EL (cell line): ENCODE measurements at places on chromosomes 6 and 20.

- DNase-seq: no peak
These were observed 18.1 kb downstream of the KLHL32 start for GRCh38 chr6:96942676-96943075.

- peak; percentile 35 for DNase-seq
These were observed 19.5 kb upstream of the IER3 start for GRCh38 chr6:30763618-30764489.

DNA sequence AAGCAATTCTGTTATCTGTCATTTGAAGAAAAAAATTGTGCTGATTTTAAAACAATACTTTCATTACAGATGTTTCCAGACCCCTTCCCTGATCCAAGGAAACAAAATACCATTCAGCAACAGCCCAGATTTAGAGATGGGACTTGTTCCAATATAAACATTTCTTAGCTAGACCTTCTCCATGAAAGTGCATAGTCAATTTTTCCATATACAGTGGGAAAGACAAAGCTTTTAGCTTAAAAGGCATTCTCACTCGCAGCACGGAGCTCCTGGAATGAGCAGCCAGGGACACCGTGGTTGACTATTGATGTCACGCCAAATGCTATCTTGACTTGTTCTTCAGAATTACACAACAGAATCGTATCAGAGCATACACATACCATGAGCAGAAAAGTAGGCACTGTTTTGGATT lies 21.5 kb downstream of the LAMA4 start:
- peak; percentile 59 for DNase-seq

- no peak for DNase-seq
These were observed 84.2 kb downstream of the RNF144B start for GRCh38 chr6:18471232-18471964.

DNA sequence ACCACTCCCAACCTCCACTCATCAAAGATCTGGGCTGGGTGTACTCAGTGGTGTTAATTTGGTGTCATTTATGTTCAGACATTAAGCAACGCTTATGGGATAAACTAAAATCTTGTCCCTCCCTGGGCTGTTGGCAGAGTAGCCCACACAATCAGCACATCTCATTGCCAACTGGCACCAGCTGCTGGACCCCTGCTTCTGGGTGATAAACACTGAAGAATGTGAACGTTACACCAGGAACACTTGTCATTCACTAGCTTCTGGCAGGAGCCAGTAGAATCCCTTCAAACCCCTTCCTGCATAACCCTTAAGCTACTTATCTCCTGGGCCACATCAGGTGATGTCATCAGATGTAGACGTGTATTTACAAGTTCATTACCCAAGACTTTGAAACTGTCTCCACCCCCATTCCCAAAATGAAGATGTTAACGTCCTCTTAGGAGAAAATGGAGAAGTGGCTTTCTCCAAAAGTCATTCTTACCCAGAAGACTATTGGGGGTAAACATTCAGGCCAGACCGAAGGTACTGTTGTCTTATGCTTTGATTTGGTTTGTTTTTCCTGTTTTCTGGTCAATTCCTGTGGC lies 107.8 kb upstream of the CD93 start:
- no peak for DNase-seq

DNA sequence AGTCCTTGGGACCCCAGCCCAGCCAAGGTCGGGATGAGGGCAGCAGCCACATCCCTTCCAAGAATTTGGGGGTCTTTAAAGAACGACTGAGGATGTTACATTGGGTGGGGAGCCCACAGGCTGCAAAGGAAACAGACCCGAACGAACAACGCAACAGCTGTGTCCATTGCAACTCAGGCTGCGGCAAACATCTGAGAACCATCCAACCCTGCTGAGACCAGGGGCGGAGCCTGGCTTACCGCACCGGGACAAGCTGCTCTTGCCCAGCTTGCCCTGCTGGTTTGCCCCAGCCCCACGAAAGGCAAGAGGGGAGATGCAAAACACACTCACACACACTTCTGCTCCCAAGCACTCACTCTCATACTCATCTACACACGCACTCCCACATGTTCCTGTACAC lies 21.5 kb upstream of the TAF4 start:
- no peak for DNase-seq

GRCh38 chr20:50464026-50464724 lies 46.0 kb upstream of the PTPN1 start:
- DNase-seq: peak; percentile 64

- DNase-seq: no peak
These were observed 217.2 kb downstream of the BCAS1 start for GRCh38 chr20:53853111-53853713.

DNA sequence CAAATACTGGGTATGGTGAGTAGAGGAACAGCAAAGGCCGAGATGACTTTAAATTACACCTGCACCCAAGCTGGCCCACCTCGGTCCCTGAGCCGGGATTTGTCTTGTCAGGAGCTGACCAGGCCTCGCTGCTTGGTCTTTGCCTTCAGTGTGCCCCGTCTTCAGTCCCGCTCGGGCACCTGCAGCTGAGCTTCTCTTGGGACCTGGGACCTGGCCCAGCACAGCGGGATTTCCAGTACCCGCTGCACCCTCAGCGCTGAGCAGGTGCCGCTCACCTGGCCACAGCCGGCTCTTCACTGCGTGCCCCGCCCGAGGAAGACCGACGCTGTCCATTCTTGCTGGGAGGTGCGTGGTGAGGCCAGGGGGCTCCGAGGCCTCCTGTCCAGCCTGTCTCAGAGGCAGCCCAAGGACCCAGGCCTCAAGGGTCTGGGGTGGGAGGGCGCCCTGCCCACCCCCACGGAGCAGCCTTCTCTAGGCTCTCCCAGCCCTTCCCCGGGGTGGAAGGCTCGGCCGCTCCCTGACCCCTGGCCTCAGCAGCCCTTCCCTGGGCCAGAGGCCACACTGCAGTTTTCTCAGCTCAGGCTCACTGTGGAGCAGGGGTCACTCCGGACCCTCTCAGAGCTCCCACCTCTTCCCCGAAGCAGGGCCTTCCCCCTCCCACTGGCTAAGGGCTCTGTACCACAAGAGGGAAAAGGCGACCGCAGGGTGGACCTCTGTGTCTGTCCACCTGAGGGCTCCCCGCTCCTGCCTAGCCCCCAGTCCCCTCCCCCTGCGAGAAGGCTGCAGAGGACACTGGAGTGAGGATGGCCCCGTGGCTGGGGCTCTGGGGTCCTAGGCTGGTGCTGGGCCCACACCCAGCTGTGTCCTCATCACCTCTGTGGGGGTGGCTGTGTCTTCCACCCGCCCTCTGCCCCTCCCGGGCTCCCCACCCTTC lies 119.3 kb downstream of the RNASET2 start:
- no peak for DNase-seq

DNA sequence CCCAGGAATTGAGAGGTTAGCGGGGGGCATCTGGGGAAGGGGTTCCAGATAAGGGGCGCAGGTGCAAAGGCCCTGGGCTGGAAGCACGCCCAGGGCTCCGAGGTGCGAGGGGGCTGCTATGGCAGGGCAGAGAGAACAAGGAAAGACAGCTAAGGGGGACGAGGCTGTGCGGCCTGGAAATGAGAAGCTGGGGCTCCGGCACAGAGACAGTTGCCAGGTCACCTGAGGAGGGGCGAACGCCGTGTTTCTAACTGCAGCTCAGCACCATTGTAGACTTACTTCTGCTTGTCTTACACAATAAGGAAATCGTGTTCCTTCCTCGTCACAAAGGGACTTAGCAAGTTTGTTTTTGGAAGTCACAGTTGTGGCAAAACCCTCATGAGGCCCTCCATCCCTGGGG lies 68.9 kb upstream of the TBXT start:
- no peak for DNase-seq

DNA sequence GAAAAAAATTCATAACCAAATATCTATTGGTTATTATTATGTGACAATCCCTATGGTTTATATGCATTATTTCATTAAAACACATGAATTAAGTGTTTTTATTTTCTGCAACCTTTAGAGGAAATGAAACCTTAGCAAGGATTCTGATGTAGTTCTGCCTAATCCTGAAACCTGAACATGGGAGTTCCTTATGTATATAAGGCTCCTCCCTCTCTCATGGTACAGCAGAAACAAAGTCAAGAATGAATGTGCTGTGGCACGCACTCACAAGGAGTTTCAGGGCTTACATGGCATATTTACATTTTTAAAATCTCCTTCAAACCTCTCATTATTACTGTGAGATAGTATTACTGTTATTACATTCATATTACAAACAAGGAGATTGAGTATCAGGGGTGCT lies 426.4 kb upstream of the CITED2 start:
- no peak for DNase-seq

DNA sequence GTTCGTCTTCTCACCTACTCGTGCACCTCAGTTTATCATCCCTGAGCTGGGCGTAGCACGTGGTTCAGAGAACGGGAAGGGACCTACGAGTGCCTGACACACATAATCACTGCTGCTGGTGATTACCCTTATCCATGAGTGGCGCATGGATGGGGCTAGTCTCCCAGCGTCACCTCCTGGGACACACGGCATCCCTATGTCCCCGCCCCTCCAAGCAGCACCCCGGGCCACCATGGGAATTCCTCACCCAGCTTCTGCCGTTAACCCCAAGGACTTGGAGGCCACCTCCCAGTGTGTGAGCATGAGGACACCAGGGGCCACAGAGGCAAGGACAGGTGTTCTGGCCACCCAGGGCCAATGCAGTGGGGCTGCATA lies 9.8 kb downstream of the CHRNA4 start:
- no peak for DNase-seq

- no peak for DNase-seq
These were observed 109.3 kb downstream of the IPCEF1 start for GRCh38 chr6:154247119-154247861.

GRCh38 chr20:20706285-20706684 lies 6.2 kb downstream of the RALGAPA2 start:
- DNase-seq: no peak

- no peak for DNase-seq
These were observed 247.2 kb downstream of the LAMA2 start for GRCh38 chr6:129130106-129130505.

GRCh38 chr6:56366141-56366852 lies 118.9 kb upstream of the COL21A1 start:
- no peak for DNase-seq

DNA sequence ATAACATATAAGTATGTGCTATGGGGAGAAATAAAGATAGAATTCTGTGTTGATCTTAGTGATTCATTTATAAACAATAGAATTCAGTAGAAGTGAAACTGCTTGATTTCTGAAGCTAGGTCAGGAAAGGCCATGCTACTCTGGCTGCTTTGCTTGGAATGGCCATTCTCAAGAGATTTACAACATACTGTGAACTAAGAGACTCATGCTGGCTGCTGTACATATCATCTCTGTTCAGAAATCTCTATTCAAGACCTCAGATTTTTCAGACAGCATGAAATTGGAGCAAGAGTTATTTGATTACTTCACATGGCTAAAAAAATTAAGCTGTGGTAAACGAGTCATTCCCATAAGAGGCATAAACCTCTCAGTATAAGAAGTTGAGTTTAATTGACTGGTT lies 662.6 kb downstream of the BCKDHB start:
- peak; percentile 72 for DNase-seq

DNA sequence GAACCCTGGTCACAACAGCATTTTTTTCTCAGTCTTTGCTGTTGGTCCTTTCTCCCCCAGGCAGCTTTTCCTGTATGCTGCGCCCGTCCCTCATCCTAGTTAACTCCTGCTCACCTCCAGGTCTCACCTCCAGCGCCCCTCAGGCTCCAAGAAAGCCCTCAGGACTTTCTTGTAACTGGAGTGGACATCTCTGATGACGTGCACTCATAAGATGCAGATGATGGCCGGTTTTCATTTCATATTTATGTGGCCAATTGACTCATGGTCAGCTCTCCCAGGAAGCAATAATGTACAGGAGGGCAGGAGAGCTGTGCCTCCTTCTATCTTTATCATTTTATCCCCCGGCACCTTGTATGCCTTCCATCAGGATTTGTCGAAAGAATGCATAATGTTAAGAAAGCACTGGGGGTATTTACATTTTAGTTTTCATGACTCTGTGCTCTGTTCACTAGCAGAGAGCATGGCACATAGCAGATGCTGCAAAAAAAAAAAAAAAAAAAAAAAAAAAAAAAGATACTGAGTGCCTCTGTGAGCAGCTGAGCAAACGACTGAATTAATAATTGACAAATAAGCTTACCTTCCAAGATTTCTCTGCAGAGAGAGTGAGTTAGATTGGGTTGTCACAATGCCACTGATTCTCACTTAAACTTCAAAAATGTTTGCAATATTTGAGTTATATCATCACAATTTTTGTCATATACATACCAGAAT lies 170.2 kb downstream of the DOK5 start:
- DNase-seq: no peak

DNA sequence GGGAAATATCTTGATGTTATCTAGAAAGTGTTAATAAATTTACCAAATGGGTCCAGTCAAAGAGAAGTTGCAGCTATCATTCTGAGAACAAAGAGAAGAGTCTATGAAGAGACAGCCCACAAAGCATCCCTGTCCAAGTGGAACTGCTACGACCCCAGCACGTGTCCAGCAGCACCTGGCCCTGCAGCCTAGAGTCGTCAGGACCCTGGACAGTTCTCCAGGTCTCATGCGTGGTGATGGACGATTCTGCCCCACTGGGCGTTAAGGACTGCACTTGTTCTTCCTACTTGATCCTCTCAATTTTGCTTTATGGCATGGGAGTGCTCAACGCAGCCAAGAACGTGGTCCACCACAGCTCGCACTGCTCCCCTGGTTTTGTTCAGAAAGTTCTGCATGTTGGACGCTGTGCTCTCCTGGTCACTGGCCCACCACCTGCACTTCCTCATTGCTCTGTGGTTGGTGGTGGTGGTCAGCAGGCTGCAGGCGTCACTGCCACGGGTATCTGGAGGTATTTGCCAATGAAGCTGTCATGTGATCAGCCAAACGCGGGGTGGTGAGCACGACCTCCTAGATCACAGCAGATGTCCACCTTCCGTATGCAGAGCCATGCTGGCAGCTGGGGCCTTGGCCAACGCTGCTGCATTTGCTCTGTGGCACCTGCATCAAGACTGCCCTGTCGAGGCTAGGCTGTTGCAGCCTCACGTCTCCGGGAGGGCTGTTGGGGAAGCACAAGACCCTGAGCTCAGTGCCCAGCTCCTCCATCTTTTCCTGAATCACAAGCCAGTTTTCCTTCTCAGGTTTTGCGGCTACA lies 356.4 kb downstream of the CDH4 start:
- DNase-seq: peak; percentile 3

DNA sequence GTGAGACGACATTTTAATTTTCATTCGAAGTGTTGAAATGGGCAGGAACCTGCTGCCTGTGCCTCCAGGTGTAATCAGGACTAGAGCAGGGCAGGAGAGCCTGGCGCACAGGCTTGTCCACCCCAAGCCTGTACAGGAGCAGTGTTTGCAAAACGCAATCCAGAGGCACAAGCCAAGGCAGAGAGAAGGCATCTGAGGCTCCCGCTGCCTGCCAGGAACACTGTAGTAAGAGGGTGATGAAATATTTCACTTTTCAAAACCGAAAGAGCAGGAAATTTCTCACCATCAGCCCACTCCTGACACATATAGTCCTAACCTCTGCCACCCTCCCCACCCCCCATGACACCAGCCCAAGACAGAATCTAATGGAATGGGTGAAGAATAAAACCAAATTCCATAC lies 132.5 kb downstream of the RTN4IP1 start:
- DNase-seq: no peak
